Retina (tissue), 1 donor: ENCODE measurements at places on chromosomes 5 and 9.

- no peak for DNase-seq
Measured at GRCh38 chr5:156230887-156231286, 96.1 kb upstream of the SGCD start.

GRCh38 chr5:102312586-102313370 lies 16.7 kb upstream of the SLCO4C1 start:
- no peak for DNase-seq

GRCh38 chr5:101717721-101718120 lies 578.4 kb downstream of the SLCO4C1 start:
- no peak for DNase-seq

- DNase-seq: no peak
Measured at GRCh38 chr5:114054594-114054993, 307.3 kb upstream of the KCNN2 start.

GRCh38 chr5:163894645-163895044 lies 389.2 kb downstream of the MAT2B start:
- no peak for DNase-seq

DNA sequence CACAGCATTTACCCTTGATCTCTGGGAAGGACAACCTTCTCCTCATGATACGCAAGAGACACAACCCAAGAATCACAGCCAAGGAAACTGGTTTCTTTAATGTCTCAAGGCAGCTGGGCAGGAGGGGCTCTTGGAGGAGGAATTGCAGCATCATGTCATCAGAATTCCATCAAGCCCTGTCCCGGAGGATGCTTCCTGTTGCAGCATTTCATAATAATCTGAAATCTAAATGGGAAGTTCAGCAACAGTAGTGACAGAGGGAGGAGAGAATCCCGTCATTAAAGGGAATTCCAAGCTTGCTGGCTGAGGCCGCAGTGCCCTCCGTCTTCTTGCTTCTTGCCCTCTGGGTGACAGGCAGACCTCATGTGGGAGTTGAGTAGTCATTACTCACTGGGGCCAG lies 192.7 kb downstream of the TENT4A start:
- DNase-seq: no peak

- DNase-seq: no peak
Measured at GRCh38 chr9:88587885-88588649, 53.1 kb downstream of the NXNL2 start.

GRCh38 chr5:62569470-62569869 lies 9.1 kb upstream of the LRRC70 start:
- DNase-seq: no peak
